ENCODE measurements at places on chromosomes 12 and 14.

DNA sequence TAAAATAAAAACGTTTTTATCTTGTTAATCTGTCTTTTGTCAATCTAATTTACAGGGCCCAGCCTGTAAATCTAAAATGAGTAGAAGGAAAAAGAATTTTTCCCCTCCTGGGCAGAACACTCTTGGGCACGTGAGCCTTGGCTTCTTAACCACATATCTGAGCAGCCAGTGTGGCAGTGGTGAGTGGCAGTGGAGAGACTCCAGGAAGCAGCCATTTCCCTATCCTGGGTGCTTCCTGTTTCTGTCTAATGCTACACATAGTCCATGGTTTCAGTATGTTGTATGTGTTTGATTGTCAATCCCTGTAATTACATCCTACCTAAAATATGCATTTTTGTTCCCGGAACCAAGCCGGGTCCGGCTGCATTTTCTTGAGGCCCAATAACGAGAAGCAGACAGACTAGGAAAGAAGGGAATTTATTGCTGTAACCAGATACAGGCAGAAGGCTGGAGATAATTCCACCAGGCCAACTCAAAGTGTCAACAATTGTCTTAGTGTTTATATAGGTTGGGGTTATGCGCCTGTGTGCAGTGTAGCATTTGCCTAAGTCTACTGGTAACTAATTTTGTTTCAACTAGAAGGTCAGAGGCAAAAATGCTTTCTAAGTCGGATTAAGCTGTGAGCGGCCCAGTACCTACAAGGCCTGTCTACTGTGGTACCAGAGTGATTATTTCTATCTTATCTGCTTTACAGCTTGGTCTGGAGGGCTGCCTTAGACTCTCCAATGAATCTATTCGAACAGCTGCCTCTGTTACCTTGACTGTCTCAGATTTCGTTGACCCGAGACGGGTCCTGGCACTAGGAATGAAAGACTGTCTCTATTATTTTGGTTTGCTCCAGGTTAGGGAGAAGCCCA lies 82.4 kb upstream of the RESF1 start:
- no peak for DNase-seq

DNA sequence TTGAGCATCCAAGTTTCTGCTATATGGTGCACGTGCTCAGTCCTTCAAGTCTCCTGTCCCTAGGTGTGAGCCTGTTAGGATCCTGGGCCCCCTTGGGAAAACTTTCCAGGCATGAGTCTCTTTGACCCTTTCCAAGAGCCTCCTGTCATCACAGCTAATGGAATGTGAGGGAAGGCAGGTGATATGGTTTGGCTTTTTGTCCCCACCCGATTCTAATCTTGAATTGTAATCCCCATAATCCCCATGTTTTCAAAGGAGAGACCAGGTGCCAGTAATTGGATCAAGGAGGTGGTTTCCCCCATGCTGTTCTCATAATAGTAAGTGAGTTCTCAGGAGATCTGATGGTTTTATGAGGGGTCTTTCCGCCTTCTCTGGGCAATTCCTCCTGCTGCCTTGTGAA lies 265.5 kb downstream of the ATP23 start:
- no peak for DNase-seq

- DNase-seq = no peak
Observed at GRCh38 chr12:103751600-103751999, 89.4 kb downstream of the NT5DC3 start.

DNA sequence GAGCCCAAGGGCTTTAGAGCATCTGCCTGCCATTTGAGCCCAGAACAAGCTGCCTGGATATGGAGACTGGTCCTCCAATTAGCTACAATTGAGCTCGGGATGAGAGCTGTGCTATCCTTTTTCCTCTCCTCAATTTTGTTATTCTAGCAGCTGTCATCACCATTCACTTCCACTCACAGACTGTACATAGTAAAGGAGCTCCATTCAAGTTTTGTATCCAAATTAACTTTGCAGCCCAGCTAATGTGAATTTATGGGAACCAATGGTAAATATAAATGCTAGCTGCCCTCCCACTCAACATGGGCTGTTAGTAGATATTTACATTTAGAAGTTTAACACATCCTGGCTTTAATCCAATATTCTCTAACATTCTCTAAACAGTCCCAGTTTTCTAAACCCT lies 44.6 kb downstream of the BMP4 start:
- DNase-seq = no peak

DNA sequence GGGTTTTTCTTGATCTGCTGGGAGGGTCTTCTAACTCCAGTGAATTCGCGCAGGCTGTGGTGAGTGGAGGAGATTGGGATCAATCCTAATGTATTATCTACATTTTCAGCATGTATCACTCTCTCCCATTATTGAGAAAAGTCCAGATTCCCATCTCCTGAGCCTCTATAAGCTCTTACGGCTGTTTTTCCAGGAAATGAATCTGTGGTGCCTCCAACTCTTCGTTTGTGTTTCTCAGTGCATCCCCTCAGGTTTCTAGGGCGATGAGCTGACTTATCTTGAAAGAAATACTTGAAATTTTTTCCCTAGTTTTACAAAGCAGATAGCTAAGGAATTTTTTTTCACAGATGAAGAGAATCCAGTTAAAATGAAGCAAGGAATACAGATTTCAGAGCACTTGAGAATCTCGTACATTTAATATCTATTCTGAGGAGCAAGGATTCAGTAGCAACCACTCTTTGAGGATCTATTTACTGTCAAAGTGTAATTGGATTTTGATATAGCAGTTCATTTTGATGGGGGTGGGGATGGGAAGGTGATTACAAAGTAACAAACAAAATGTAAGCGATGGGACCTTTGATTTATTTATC lies 138.7 kb downstream of the BRMS1L start:
- no peak for DNase-seq

Data from thoracic aorta (tissue), 2 donors.